ENCODE measurements at places on chromosomes 16 and 17. TPM values are rescaled to one million over a fixed set of nuclear protein-coding genes. Genes with fewer than 3 reads are reported as not detected.

DNA sequence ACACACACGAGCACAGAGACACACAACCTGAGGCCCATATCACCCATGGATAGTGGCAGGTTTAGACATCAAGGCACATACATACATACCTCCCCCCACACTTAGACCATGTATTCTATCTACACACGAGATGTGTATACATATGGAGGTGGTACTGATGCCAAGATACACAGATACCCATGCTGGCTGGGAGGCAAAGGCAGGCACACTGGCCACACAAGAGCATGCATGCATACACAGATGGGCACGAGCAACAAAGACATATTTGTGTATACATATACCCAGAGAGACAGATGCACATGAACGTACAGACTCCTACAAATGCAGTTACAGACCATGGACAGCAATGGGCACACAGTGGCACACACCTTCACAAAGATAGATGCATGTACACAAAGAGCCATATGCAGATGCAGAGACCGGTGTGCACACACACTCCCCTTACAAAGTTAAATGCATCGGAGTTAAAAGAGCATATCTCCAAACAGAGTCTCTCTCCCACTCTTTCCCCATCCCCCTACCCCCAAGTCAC is 2.0 kb upstream of the C17orf113 start:
- DNase-seq: no peak

DNA sequence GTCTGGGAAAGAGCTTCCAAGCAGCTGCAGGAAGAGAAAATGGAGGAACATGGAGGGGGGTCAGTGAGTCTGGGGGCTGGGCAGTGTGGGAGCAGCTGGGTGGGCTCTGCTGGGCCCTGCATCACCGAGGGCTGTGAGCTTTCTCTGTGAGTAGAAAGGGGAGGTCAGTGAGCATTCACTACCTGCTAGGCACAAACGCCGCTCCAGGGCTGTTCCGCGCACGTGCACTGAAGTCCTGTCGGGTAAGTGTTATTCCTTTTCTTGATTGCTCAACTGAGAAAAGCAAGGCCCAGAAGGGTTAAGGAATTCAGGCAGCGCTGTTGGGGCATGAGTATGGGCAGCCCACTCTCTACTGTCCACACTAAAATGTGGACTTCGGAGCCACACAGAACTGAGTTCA is 4.7 kb downstream of the CACNG5 start:
- no peak for DNase-seq

DNA sequence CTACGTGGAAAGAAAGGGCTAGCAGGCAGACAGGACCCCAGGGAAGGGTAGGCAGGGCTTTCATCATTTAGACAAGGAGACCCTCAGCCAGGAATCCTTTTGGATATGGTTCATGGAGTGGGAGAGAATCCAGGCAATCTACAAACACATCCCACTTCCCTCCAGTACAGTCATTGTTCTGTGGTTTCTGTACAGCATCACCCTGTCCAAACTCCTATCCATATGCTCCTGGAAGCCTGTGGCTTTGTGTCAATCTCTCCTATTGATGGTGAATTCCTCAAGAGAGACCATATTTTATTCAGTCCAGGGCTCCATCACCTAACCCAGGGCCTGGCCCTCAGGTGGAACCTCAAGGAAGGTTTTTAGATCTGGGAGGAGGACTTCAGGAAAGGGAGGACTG is 99.2 kb downstream of the SPACA3 start:
- no peak for DNase-seq

- DNase-seq: no peak
Measured at GRCh38 chr17:42345396-42346073, 42.7 kb downstream of the STAT3 start.

DNA sequence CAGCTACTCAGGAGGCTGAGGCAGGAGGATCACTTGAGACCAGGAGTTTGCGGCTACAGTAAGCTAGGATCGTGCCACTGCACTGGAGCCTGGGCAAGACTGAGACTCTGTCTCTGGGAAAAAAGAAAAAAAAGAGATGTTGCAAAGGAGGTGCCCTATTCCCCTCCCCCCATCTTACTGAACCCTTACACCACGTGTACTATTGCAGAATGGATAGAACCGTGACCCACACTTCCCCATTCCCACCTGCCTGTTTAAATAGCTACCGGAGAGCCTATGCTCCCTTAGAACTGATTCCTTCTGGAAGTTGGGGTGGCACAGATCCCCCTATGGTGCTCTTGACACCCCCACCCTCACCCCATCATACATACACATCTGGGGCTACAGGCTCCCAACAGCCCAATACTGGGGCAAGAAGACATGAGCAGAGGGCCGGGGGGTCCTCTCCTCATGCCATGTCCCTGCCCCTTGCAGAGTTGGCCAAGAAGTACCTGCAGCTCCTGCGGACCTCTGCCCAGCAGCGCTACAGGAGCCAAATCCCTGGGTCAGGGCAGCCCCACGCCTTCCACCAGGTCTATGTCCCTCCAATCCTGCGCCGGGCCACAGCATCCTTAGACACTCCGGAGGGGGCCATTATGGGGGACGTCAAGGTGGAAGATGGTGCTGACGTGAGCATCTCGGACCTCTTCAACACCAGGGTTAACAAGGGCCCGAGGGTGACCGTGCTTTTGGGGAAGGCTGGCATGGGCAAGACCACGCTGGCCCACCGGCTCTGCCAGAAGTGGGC is 35.7 kb downstream of the NLRC5 start:
- DNase-seq: no peak

DNA sequence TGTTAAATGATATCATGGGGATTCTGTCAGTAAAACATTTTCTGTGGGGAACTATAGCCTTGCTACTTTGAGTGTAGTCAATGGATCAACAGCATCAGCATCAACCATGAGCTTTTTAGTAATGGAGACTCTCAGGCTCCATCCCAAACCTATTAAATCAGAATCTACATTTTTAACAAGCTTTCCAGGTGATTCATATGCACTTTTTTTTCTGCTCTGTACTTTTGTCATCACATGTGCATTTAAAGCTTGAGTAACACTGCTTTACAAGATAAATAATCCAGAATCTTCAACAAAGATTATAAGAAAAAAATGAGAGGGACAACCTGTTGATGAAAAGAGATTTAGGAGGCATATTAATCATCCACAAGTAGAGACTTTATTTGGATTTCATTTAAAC is 23.5 kb downstream of the NUP93 start:
- no peak for DNase-seq

GRCh38 chr17:59234631-59235030 is 14.3 kb downstream of the GDPD1 start:
- DNase-seq: no peak

- no peak for DNase-seq
Measured at GRCh38 chr17:80839026-80839345, 152.7 kb upstream of the CHMP6 start.

GRCh38 chr17:1592751-1593629 is 30.4 kb upstream of the PITPNA start:
- DNase-seq: no peak

DNA sequence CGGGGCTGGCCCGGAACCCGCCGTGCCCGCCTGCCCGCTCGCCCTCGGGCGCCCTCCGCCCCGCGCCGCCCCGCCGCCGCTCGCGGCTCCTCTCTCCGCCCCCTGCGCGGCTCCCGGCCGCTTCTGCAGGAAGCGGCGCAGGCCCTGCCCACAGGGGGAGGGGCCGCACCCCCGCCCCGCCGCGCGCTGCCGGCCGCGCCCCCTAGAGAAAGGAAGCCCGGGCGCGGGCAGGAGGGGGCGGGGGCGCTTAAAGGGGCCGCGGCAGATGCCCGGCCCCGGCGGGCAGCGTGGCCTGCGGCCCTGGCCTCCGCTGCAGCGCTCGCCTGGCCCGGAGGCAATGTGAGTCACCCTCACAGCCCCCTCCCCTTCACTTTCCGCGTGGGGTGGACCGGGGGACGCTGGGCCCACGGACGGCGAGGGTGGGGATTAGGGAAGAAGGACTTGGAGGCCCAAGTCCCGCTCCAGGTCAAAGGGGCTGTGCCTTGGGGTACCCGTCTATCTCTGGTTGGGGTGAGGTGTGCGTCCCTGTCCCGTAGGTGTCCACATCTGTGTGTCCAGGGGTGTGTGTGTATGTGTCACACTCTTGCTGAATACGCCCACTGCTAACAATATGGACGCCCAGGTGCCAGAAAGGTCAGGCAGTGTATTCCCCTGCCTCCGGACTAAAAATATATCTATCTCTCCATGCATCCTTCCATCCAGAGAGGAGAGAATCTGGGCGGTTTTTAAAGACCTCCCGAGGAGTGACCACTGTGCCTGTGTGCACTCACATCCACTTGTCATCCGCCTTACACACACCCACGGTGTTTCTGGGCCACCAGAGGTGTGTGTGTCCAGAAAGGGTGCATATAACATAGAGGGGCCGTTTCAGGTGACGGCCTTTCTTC is at the start of gene GIT1:
Gene GIT1 (minus strand): TSS at position 125 of the 887 bp plus-strand sequence. CDS start 270 bp downstream, outside the sequence.
- no peak for DNase-seq

DNA sequence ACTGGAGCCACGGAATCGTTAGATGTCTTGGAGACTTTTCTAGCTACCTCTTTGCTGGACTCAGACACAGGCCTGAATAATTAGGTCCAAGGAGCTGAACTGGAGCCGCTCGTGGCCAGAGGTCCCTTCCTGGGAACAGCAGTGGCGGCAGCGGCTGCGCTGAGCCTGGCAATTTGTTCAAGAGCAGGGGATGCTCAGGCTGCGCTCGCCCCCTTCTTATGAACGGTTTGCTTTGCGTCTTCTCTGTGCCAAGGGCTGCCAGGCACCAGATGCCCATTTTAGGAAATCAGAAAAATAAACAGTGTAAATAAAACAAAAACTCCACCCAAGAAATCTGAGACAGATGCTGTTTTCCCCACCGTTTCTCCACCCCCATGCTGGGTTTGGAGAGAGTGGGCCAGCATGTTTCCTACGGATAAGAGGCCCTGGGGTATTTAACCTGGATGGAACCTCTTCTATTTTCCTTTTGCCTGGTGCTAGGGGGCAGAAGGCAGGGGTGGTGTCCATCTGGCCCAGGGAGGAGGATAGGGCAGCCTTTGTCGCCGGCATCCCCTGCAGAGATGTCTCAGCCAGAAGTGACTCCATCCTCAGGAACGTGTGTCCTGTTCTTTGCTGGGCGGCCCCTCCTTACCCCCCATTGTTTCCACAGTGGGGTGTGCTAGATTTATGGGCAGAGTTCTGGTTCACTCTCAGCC is 163.4 kb downstream of the SEC14L1 start:
- no peak for DNase-seq

DNA sequence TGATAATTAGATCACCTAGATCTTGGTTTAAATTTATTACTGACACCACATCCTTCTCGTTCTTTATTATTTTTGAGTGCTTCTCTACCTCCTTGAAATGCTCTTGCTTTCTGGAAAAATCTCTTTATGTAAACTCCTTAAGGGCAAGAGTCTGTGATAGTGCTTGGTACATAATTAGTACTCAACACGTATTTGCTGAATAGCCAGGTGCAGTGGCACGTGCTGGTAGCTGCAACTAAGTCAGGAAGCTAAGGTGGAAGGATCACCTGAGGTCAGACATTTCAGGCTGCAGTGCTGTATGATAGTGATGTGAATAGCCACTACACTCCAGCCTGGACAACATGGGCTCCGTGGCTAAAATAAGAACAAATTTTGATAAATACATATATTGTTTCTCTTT is 63.0 kb downstream of the PPM1E start:
- DNase-seq: no peak

GRCh38 chr17:56114469-56114868 is 38.8 kb upstream of the ANKFN1 start:
- no peak for DNase-seq

DNA sequence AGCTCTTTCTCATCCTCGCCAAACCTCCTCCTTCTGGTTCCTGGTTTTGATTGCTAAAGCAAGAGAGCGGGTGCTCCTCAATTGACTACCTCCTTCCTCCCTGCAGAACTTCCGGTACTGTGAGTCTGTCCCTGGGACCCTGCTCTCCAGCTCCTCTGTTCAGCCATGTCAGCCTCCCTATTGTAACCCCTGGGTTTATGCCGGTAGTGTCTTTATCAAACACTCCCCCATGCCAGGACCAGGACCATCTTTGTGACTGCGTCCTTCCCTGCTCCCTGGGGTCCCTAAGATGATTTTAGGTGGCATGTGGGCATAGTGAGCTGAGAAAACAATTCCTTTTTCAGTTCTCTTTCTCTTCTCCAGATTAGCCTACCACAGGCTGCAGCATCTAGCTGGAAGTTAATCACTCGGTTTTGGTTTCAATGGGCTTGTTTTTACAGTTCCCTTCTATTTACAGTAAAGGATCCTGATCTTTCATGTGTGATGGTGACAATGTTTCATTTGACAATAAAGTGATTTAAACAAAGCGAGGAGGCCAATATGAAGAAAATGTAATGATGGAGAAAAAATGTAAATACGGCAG is 27.7 kb upstream of the IL21R start:
- DNase-seq: no peak

DNA sequence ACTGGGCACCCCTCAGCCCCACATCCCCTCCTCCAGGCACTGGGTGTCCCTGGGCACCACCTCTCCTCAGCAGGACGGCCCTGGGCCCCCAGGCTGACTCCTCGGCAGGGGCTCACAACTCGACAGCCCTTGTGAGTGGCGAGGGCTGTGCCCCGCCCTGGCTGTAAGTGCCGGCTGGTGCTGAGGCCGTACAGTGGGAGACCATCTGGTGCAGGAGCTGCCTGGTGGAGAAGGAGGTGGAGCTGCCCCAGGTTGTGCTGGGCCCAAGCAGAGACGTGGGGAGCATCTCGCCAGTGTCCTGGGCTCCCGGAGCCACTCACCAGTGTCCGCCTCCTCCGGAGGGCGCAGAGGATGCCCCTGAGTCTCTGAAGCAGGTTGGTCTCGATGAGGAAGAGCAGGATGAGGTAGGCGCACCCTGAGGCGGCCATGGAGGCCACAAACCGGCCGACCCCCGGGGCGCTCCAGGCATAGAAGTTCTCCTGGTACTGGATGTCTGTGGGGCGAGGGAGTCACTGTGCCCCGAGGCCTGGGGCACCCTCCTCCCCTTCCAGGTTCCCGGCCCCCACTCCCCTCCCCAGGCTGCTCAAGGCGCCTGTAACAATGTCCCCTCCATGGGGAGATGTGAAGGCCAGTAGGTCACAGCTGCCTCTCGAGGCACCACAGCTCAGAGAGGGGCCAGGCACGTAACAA is 15.1 kb upstream of the RNPS1 start:
- DNase-seq: no peak

The TBX4 gene
- not detected for total RNA-seq

The KRTAP2-3 gene
- 4.3 TPM for total RNA-seq

The KRT33B gene
- total RNA-seq: 0.17 TPM

The GJC1 gene
- total RNA-seq: 25.7 TPM

Data from kidney epithelial cell (primary cell).